ENCODE measurements at places on chromosomes 3 and 15. TPM values are rescaled to one million over a fixed set of nuclear protein-coding genes. Genes with fewer than 3 reads are reported as not detected.
A peak's percentile ranks its signal among the peaks of the same experiment; 100 is the strongest.

- no peaks in the 10 kb centered on the region for H3K27me3 ChIP-seq
- no peaks in the 10 kb centered on the region for H3K36me3 ChIP-seq
- H3K4me3 ChIP-seq: no peak overlapping the region
- DNase-seq: no peak
These were observed 93.2 kb downstream of the CHRNA7 start for GRCh38 chr15:32123473-32123872.

DNA sequence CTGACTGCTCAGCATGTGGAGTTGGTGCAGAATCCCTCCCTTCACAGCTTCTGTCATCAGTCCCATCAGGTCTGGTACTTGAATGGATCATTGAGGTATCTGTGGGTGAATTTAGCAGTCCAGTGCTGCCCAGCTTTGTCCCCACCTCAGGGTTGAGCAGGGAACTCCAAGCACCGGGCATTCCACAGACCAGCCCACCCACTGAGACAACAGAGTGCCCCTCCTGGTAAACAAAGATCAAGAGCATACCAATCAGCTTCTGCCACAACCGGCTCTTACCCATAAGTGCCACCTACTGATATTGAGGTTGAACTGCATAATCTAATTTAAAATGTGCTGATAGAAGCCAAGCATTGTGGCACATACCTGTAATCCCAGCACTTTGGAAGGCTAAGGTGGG lies 57.1 kb upstream of the FXR1 start:
- no peak overlapping the region for H3K27ac ChIP-seq
- H3K27me3 ChIP-seq: no peaks in the 10 kb centered on the region
- no peaks in the 10 kb centered on the region for H3K4me1 ChIP-seq
- peak; percentile 16 for DNase-seq
- H3K36me3 ChIP-seq: no peaks in the 10 kb centered on the region
- no peak overlapping the region for H3K4me3 ChIP-seq

DNA sequence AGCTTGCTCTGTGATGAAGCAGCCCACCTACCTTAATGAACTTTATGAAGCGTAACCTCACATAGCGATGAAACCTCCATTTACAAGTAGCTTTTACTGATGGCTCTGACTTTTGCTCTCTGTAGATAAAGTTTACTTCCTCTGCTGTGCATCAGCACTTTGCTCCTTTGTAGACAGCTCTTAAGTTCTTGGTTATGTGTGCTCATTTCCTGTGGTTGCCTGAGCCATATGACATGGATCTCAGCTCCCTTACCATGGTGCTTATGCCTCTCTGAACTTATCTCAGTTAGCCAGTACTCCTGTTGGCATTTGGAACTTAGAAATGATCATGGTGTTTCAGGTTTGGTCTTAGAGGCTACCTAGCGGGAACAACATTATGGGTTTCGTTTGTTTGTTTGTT lies 7.8 kb downstream of the MFSD1 start:
- no peak overlapping the region for H3K27ac ChIP-seq
- no peak overlapping the region for H3K4me3 ChIP-seq
- no peaks in the 10 kb centered on the region for H3K27me3 ChIP-seq
- H3K36me3 ChIP-seq: no peaks in the 10 kb centered on the region
- no peak for DNase-seq

DNA sequence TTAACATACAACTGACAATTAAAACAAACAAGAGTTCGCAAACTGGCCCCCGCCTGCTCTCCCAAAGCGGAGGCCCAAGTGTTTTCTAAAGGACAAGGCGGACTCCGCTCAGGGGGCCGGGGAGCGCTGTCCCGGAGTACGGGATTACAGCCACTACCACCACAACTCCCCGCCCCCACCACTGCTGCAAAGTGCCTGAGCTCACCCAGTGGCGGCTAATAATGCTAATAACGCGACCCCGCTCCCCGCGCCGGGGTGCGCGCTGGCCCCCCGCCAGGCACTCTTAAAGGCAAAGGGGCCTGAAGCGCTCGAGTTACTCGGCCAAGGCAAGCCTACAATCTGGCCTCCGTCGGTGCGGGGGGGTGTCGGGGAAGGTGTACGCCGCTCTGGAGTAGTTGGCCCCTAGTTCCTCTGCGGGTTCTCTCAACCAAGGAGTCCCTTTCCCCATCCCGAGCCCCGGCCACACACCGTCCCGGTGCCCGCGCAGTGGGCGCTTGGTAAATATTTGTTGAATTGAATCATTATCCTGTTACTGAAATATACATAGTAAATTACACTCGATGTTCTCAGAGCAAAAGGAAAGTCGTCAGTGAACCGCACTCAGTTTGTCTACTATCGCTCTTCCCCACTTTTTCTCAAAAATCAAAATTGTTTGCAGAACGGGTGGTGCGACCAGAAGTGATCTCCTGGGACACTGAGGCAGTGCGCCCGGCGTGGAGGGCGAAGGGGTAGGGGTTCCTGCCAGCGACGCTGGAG lies 827 bp downstream of the WNT5A start:
- no peak for DNase-seq
- H3K4me3 ChIP-seq: peak overlapping the region; percentile 71
- peaks cover 11% of the 10 kb centered on the region for H3K36me3 ChIP-seq
- H3K27me3 ChIP-seq: peaks cover 52% of the 10 kb centered on the region
- H3K4me1 ChIP-seq: no peaks in the 10 kb centered on the region
- H3K27ac ChIP-seq: no peak overlapping the region

- H3K27ac ChIP-seq: no peak overlapping the region
- peaks cover 13% of the 10 kb centered on the region for H3K36me3 ChIP-seq
- no peak overlapping the region for H3K4me3 ChIP-seq
- H3K4me1 ChIP-seq: peaks cover 23% of the 10 kb centered on the region
- no peaks in the 10 kb centered on the region for H3K27me3 ChIP-seq
These were observed 5.1 kb upstream of the DNAJA4 start for GRCh38 chr15:78259232-78259631.

DNA sequence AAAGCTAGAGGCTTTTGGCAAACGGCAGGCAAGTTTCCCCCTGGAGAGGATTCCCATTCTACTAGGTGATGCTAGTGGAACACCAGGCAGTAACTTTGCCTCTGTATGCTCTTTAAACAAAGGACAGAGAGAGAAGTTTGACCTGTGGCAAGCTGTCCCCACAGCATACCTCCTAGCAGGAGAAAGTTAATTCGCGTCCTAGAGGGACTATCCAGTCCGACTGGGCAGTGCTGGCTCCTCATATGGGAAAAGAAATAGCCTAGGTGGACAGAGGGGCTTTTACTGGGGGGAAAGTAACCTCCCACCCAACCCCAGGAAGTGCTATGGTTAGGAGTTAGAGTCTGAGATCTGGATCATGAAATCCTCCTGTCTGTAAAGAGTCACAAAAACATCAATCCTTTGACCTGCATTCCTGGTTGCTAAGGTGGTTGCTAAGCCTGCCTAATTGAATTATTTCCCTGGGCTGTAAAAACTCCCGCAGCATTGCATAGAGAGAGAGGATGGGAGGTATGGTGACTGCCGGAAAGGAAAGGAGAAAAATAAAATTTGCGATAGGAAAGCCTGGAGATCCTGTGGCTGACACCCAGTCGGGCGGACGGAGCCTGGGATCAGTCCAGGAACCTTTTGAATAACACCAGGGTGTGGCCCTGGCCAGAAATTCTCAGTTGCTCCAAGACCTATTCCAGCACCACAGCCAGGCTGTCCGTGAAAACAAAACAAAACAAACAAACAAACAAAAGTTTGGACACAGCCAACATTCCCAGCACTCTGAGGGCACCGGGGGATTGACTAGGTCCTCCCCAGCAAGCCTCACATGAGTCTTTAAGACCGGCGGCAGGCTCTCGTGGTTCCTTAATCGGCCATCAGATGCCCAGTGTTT lies 67.7 kb upstream of the ATP11B start:
- H3K27ac ChIP-seq: no peak overlapping the region
- H3K27me3 ChIP-seq: no peaks in the 10 kb centered on the region
- DNase-seq: no peak
- H3K36me3 ChIP-seq: no peaks in the 10 kb centered on the region
- H3K4me3 ChIP-seq: no peak overlapping the region

- peaks cover 16% of the 10 kb centered on the region for H3K4me1 ChIP-seq
- peak; percentile 39 for DNase-seq
- no peak overlapping the region for H3K4me3 ChIP-seq
These were observed 8.3 kb downstream of the BDH1 start for GRCh38 chr3:197547306-197548011.

DNA sequence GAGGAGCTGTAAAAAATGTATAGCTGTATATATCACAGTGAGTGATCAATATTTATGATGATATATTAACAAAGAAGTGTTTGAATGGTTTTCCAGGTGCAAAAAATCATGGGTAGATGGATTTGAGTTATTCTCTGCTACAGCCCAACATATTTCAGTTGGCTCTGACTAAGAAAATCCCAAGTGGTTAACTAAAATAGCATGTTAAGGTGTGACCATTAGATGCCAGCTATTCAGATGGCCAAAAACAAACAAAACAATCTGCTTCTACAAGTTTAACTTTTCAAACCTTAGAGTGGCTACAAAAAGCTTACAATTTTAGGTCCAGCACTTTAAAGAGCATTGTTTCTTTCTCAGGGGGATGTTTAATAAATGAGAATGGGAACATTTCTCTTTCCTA lies 67.5 kb downstream of the SEMA6D start:
- no peaks in the 10 kb centered on the region for H3K27me3 ChIP-seq
- H3K27ac ChIP-seq: no peak overlapping the region
- no peak overlapping the region for H3K4me3 ChIP-seq
- H3K36me3 ChIP-seq: no peaks in the 10 kb centered on the region
- no peaks in the 10 kb centered on the region for H3K4me1 ChIP-seq

GRCh38 chr3:160205606-160206005 lies 19.6 kb upstream of the C3orf80 start:
- H3K27me3 ChIP-seq: peaks cover 8% of the 10 kb centered on the region
- no peak overlapping the region for H3K27ac ChIP-seq
- H3K4me1 ChIP-seq: no peaks in the 10 kb centered on the region
- H3K36me3 ChIP-seq: no peaks in the 10 kb centered on the region

- peak; percentile 35 for DNase-seq
- no peak overlapping the region for H3K4me3 ChIP-seq
- H3K4me1 ChIP-seq: peaks cover 34% of the 10 kb centered on the region
- no peaks in the 10 kb centered on the region for H3K27me3 ChIP-seq
- no peaks in the 10 kb centered on the region for H3K36me3 ChIP-seq
These were observed 135.7 kb upstream of the IL12A start for GRCh38 chr3:159852821-159853505.

- no peaks in the 10 kb centered on the region for H3K36me3 ChIP-seq
- no peak overlapping the region for H3K4me3 ChIP-seq
- no peak overlapping the region for H3K27ac ChIP-seq
- DNase-seq: no peak
These were observed 35.9 kb downstream of the PRR23E start for GRCh38 chr3:127228866-127229265.

DNA sequence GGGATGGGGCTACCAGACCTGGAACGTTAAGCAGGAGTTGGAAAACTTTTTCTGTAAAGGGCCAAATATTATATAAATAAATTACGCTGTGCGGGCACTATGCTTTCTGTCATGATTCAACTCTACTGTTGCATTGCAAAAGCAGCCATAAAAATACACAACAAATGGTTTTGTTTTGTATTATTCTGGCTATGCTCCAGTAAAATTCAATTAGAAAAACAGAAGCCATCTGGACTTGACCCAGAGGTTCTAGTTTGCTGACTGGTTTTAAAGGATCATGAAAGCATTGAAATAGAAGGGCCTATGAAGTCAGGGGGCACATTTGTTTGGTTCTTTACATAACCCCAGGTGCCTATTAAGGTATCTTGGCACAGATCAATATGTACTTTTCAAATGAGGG lies 647.4 kb upstream of the LMCD1 start:
- no peak overlapping the region for H3K27ac ChIP-seq
- H3K4me1 ChIP-seq: no peaks in the 10 kb centered on the region
- DNase-seq: no peak

DNA sequence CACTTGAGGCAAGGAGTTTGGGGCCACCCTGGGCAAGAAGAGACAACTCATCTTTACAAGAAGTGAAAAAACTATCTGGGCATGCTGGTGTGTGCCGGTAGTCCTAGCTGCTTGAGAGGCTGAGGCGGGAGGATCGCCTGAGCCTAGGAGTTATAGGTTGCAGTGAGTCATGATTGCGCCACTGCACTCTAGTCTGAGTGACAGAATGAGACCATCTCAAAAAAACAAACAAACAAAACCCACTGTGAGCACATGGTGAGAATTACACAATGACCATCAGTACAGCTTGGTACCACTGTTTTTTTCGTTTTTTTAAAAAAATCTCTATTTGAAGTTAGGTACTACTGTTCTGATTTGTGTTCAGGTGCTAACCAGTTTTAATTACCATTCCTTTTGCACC lies 13.6 kb downstream of the VPS39 start:
- H3K27ac ChIP-seq: no peak overlapping the region
- H3K4me3 ChIP-seq: no peak overlapping the region
- no peaks in the 10 kb centered on the region for H3K4me1 ChIP-seq
- no peak for DNase-seq
- no peaks in the 10 kb centered on the region for H3K27me3 ChIP-seq
- peaks cover 7% of the 10 kb centered on the region for H3K36me3 ChIP-seq

- peaks cover 24% of the 10 kb centered on the region for H3K36me3 ChIP-seq
- H3K27ac ChIP-seq: no peak overlapping the region
- no peak for DNase-seq
- H3K4me1 ChIP-seq: peaks cover 31% of the 10 kb centered on the region
These were observed 32.9 kb downstream of the AP3S2 start for GRCh38 chr15:89860891-89861290.

DNA sequence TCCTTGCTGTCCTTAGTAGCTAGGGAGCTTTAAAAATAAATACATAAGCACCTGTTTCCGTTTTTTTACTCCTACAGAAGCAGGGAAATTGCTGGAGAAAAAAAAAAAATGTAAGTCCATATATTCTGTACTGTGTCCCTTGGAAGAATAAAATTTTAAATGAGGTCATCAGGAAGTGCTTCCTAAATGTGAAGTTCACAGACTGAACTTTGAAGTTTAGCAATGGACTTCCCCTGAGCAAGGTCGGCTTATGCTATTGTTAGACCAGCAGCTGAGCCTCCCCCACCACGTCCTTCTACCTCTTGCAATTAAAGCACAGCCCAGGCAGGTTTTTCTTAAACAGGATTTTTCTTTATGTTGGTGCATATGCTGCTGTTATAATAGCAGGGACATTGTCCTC lies 26.3 kb downstream of the LIPC start:
- peaks cover 38% of the 10 kb centered on the region for H3K4me1 ChIP-seq
- peaks cover 6% of the 10 kb centered on the region for H3K36me3 ChIP-seq
- DNase-seq: no peak
- no peaks in the 10 kb centered on the region for H3K27me3 ChIP-seq

GRCh38 chr15:25185156-25185710 lies 230.4 kb downstream of the SNRPN start:
- H3K4me3 ChIP-seq: no peak overlapping the region
- no peaks in the 10 kb centered on the region for H3K36me3 ChIP-seq
- DNase-seq: no peak
- H3K27me3 ChIP-seq: no peaks in the 10 kb centered on the region
- H3K4me1 ChIP-seq: no peaks in the 10 kb centered on the region

GRCh38 chr3:124174910-124175874 lies 183.3 kb upstream of the ROPN1 start:
- no peak overlapping the region for H3K27ac ChIP-seq
- H3K4me1 ChIP-seq: peaks cover 28% of the 10 kb centered on the region
- no peak overlapping the region for H3K4me3 ChIP-seq
- H3K27me3 ChIP-seq: no peaks in the 10 kb centered on the region
- no peaks in the 10 kb centered on the region for H3K36me3 ChIP-seq

The PLSCR4 gene
- 6.3 TPM for total RNA-seq

The GOLGA8T gene
- total RNA-seq: not detected

The ISG20 gene
- 75.6 TPM for total RNA-seq

The SEMA6D gene
- total RNA-seq: not detected

The LCTL gene
- not detected for total RNA-seq

The CIDEC gene
- 0.71 TPM for total RNA-seq

The C2CD4A gene
- 17.6 TPM for total RNA-seq

The IRAK2 gene
- 31.6 TPM for total RNA-seq

The CDC25A gene
- total RNA-seq: 15.2 TPM

All from Calu3 (cell line).